Activated T-cell treated with anti-CD3 and anti-CD28 coated beads, Interleukin-2, amount 50 U/mL, for 72 hours (primary cell): ENCODE measurements at places on chromosomes 13 and 19. TPM values are rescaled to one million over a fixed set of nuclear protein-coding genes. Genes with fewer than 3 reads are reported as not detected.

PNMA8A gene
- total RNA-seq = 1.9 TPM

URAD gene
- total RNA-seq = not detected

KLK4 gene
- not detected for total RNA-seq

KIR3DL2 gene
- 0.89 TPM for total RNA-seq

HOMER3 gene
- total RNA-seq = 0.86 TPM

CLEC4G gene
- total RNA-seq = not detected

ZNF350 gene
- total RNA-seq = 15.6 TPM

DNA sequence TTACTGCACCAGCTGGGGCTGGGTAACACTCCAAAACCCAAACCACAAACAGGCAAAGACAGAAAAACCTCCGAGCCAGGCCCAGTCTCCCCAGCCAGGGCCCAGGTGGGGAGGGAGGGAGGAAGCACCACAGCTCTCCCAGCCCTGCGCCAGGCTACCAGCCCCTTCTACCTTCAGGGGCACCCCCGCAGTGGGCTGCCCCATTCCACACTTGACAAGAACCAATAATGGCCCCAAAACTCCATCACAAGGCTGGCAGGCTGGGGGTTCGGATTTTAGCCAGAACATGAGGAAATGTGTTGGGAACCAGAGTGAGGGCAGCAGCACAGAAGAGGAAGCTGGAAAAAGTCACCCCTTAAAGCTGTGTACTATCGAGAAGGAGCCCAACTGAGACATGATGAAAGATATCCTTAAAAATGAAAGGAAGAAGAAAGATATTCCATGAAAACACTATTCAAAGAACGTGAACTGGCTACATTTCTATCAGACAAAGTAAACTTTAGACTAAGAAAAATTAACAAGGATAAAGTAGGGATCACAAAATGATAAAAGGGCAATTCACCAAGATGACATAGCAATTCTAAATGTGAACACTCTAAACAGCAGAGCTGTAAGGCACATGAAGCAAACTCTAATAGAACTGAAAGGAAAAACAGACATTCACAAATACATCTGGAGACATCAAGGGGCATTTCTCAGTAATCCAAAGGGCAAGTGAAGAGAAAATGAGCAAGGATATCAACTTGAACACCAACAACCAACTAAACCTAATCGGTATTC is 12.9 kb downstream of the TUBGCP3 start:
- no peaks in the 10 kb centered on the region for H3K27me3 ChIP-seq
- no peak for DNase-seq
- H3K4me3 ChIP-seq = peak overlapping the region; percentile 5
- H3K4me1 ChIP-seq = peaks cover 51% of the 10 kb centered on the region
- peaks cover 15% of the 10 kb centered on the region for H3K36me3 ChIP-seq

DNA sequence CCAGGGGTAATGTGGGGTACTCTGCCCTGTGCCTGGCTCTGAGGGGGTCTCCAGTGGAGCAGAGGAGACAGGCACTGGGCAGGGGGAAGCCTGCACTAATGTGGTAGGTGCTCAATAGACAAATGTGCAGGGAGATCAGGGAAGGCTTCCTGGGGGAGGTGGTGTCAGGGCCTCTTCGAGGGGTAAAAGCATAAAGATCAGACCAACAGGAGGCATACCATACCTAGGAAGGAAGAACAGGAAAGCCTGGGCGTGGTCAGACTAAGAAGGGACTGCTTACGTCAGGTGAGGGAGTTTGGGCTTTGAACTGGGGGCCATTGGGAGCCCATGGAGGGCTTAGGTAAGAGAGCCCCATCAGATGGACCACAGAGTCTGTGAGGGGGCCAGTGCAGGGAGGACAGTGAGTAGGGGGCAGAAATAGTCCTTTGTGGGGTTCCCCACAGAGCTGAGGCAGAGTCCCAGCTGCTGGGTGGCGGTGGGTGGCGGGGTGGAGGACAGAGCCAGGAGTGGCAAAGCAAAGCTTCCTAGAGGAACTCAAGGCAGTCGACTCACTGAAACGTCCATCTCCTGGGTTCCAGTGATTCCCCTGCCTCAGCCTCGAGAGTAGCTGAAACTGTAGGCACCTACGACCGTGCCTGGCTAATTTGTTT is 8.8 kb downstream of the PRR36 start:
- H3K4me3 ChIP-seq = peak overlapping the region; percentile 32
- peaks cover 28% of the 10 kb centered on the region for H3K27me3 ChIP-seq
- peaks cover 24% of the 10 kb centered on the region for H3K4me1 ChIP-seq
- H3K36me3 ChIP-seq = no peaks in the 10 kb centered on the region
- no peak for DNase-seq
- H3K27ac ChIP-seq = no peak overlapping the region

DNA sequence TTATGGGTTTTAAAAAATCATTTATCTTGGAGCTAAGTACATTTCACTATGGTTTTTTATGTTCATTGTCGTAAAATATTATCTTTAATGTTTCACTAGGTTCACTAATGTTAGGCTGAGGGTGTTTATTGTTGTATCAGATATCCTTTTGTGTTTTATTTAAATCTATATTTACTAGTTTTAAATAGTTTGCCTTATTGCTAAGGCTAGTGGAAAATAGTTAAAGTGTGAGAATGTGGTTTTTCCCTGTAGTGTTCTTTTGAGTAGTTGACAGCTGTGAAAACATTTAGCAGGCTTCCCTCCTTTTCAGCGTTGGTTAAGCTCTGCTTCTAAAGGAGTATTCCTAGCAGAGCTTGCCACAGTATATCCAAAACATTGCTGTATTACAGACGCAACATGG is 139.0 kb downstream of the TM9SF2 start:
- H3K4me1 ChIP-seq = no peaks in the 10 kb centered on the region
- H3K36me3 ChIP-seq = no peaks in the 10 kb centered on the region
- no peak overlapping the region for H3K27ac ChIP-seq
- no peaks in the 10 kb centered on the region for H3K27me3 ChIP-seq
- DNase-seq = no peak

DNA sequence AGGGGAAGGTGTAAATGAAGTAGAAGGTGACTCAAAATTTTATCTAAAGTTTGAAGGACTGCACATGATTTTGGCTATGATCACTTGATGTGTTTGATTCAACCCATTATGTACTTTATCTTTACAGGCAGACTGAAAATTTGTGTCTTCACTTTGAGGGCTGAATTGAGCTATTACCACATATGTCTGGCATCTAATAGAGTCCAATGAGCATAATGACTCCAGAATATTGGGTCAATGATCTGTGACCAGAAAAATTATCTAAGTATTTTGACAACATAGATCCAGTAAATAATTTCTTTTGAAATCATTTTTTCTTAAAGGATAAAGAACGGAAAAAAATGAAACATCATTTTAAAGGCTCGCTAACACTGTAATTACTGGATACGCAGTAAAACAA is 2810.0 kb downstream of the PCDH9 start:
- H3K27me3 ChIP-seq = no peaks in the 10 kb centered on the region
- H3K4me3 ChIP-seq = no peak overlapping the region
- no peak for DNase-seq
- no peaks in the 10 kb centered on the region for H3K4me1 ChIP-seq

DNA sequence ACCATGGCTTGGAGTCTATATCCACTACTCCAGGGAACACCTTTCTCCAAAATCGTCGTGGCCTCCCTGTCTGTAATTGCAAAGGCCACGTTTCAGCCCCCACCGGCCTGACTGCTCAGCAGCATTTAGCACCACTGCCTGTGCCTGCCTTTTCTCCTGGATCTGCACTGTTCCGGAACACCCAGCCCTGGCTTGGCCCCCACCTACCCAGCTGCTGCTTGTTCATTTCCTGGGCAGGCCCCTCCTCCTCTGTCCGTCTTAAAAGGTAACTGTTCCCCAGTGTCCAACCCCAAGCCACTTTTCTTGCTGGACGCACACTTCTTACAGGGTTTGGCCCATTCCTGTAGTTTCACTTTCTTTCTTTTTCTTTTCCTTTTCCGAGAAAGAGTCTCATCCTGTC is 8.5 kb upstream of the SYT5 start:
- H3K36me3 ChIP-seq = no peaks in the 10 kb centered on the region
- H3K4me3 ChIP-seq = peak overlapping the region; percentile 42
- peaks cover 12% of the 10 kb centered on the region for H3K4me1 ChIP-seq
- H3K27ac ChIP-seq = no peak overlapping the region

DNA sequence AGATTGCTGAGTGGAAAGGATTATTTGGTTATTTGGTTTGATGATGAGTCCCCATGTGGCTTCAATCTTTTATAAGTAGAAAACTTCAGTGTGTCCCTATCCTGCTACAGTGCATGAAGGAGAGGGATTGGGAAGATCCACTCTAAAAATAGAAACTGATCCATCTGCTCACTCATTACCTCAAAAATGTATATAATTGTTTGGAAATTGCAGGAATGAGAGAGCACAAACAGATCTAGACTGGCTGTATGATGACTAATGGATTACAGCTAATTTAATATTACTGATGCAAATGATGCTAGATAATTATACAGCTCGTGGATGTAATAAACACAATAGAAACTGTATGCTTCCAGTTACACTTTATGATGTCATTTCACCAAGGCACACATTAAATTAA is 625.3 kb upstream of the PRR20A start:
- H3K36me3 ChIP-seq = no peaks in the 10 kb centered on the region
- DNase-seq = no peak
- no peak overlapping the region for H3K4me3 ChIP-seq
- H3K27me3 ChIP-seq = no peaks in the 10 kb centered on the region
- no peak overlapping the region for H3K27ac ChIP-seq

- DNase-seq = no peak
- H3K4me1 ChIP-seq = no peaks in the 10 kb centered on the region
- no peaks in the 10 kb centered on the region for H3K27me3 ChIP-seq
- no peaks in the 10 kb centered on the region for H3K36me3 ChIP-seq
Observed at GRCh38 chr13:37277435-37278144, 172.1 kb upstream of the CSNK1A1L start.

DNA sequence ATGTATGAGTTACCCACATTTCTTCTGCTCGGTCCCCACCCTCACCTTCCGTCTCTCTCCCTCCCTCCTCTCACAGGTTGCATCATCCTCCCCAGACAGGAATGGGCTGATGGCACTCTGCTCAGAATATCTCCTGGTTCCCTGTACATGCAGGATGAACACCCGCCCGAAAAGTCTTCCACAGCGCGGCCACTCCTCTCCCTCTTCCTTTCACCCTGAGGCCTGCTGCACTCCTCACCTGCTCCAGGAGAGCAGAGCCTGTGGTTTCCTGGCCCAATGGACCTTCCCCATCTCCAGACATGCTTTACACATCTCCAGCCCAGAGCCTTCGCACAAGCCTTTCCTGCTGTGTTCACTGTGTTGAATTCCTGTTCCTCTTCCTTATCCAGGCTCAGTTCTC is 40.9 kb downstream of the GSX1 start:
- H3K4me1 ChIP-seq = peaks cover 5% of the 10 kb centered on the region
- H3K27me3 ChIP-seq = peaks cover 78% of the 10 kb centered on the region
- H3K4me3 ChIP-seq = no peak overlapping the region

GRCh38 chr19:58218899-58219298 is 9.8 kb upstream of the ZNF544 start:
- no peak overlapping the region for H3K27ac ChIP-seq
- peak; percentile 55 for DNase-seq
- H3K27me3 ChIP-seq = no peaks in the 10 kb centered on the region
